ENCODE measurements at places on chromosomes 12 and 14.

GRCh38 chr14:54647378-54647777, 80.5 kb downstream of the SAMD4A start:
- no peak for DNase-seq

- no peak for DNase-seq
Measured at GRCh38 chr14:55964091-55964490, 154.1 kb upstream of the PELI2 start.

DNA sequence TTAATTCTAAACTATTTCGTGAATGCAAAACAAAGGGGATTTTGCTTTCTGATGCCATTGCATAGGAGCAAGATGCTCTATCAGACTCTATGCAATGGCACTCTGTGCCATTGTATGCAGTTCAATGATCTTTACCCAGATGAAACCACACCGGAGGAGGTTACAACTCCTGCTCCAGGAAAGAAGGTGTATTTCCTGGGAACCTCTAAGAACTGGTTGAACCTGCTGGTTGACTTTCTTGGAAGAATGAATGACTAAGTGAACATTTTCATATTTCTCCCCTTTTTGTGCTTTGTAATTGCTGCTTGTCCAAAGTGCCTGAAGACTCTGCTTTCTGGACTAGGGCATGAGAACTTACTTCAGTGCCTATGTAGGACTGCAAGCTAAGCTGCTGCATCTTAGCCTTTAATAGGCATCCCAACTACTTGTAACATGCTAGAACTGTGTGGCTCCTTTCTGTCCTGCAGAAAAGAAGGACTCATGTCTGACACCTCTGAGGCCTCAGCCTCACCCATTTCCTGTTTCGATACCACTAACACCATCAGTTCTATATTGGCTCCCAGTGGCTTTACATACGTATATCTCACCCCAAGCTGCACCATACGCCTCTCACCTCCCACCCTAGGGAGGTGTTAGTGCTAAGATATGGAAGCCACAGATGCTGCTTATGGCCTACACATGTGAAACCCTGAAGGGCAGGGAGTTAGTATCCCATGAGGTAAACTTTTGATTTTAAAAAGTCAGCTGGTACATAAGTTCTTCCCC, 193.5 kb upstream of the CNOT2 start:
- no peak for DNase-seq

GRCh38 chr14:61132336-61132735, 148.8 kb downstream of the TMEM30B start:
- no peak for DNase-seq

DNA sequence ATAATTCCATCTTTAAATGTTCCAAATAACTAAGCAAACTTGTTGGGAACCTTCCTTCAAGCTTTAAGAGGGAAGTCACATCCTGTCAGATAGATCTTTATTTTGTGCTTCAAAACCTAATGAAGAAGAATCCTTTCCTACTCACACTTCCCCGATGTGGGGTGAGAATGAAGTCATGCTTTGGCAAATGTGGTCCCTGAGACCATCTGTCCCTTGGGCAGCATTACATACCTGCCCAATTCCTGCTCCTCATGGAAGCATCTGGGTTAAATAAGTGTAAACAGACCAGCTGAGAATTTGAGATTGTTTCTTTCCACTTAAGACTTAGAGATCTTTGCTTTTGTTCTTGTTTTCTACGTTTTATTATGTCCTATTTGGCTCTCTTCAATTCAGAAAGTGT, 606.0 kb upstream of the TMEM132C start:
- DNase-seq, result no peak

Data from AG09319 (cell line).